ENCODE measurements at places on chromosomes 1 and 21.

GRCh38 chr1:10698726-10699469 is 97.5 kb downstream of the CASZ1 start:
- DNase-seq, result no peak

- no peak for DNase-seq
Observed at GRCh38 chr21:37828991-37829390, 87.3 kb downstream of the KCNJ6 start.

DNA sequence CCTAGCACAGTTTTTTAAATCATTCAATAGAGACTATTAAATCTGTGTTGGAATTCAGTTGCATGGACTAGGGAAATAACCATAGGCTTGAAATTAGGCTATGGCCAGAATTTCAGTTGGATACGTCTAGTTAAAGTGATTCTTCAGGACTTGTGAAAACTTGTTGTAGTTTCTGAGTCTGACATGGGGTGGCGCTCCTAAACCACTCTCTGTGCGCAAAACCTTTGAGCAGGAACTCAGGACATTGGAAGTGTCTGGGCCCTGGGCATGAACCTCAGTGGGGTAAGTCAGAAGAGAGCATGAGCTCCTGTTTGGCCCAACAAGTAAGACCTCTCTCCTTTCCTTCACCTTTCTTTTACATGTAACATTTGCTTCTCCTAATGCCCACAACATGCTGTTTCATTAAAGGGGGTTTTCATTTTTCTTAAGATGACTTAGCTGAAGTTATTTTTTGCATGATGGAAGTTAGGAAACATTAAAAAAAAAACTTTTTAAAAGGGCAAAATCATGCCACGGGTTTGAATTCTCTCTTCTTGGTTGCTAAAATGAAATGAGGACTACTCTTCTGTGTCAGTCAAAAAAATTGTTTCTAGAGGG is 17.1 kb upstream of the CCDC190 start:
- DNase-seq, result no peak

DNA sequence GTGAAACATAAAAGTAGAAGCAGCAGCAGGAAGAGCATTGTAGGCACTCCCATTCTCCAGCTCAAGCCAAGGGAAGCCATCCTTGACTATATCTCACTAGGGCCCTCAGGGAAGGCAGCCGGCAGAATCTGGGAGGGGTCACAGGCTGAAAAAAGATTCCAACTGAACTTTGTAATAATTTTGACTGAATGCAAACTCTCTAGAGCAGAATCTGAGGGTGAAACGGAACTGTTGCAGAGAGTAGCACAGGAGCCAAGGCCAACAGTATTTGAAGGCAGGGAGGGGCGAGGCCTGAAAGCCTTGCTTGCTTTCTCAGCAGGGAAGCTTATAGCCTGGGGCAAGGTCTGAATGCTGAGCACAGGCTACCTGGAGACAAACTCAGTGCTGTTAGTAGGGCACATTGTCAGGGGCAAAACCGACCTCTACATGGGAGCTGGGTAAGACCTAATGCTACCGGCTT is 180.6 kb downstream of the COL24A1 start:
- DNase-seq, result no peak

GRCh38 chr1:112105557-112105956 is 116.1 kb upstream of the KCND3 start:
- no peak for DNase-seq

- DNase-seq, result no peak
Observed at GRCh38 chr21:41108668-41109585, 59.0 kb upstream of the BACE2 start.

DNA sequence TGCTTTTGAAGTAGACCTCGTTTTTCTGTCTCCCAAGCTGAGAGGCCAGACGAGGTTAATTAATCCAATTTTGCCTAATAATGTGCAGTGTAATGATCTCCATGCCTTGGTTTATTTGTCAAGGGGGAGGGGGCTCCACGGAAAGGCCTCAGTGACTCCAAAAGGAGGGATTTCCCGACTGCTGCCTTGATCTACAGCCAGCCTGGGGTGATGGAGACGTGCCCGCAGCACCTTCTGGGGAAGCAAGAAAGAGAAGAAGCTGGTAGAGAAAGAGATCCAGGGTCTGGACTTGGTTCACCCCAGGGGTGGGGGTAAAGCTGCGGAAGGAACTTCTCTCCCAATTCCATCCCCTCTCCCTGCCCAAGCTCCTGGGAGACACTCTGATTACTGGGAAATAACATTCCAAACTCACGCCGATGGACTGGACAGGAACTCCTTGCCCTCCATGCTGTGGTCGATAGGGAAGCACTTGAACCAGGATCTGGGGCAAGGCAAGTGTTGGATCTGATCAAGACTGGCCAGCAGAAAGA is 44.1 kb upstream of the SIM2 start:
- DNase-seq, result no peak

GRCh38 chr1:99643021-99643779 is 2.7 kb upstream of the PALMD start:
- DNase-seq, result no peak

DNA sequence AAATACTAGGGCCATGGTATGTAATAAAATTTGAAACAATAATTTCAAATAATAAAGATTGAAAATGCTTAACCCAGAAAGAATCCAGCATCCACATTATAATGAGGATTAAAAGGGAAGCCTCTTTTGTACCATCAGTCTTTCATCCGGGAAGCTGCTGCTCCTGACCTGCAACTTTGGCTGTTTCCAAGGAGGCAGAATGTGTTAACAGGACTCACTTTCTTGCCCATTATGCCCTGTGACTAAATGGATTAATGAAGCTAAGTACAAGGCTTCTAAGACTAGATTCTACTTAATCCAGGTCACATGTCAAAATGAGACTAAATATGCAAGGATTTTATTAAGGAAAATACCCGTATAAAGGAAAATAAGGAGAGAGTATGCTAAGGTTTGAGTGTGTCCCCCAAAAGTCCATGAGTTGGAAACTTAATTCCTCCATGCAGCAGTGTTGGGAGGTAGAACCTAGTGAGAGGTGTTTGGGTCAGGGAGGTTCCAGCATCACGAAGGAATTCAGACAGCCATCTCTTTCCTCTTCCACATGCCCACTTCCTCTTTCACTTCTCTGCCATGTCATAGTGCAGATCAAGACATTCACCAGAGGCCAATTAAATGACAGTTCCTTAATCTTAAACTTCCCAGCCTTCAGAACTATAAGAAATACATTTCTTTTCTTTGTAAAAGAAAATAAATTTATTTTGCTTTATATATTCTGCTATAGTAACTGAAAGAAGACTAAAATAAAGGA is 27.7 kb downstream of the FMO2 start:
- no peak for DNase-seq

GRCh38 chr21:17925000-17925610 is 105.9 kb upstream of the C21orf91 start:
- DNase-seq, result no peak

DNA sequence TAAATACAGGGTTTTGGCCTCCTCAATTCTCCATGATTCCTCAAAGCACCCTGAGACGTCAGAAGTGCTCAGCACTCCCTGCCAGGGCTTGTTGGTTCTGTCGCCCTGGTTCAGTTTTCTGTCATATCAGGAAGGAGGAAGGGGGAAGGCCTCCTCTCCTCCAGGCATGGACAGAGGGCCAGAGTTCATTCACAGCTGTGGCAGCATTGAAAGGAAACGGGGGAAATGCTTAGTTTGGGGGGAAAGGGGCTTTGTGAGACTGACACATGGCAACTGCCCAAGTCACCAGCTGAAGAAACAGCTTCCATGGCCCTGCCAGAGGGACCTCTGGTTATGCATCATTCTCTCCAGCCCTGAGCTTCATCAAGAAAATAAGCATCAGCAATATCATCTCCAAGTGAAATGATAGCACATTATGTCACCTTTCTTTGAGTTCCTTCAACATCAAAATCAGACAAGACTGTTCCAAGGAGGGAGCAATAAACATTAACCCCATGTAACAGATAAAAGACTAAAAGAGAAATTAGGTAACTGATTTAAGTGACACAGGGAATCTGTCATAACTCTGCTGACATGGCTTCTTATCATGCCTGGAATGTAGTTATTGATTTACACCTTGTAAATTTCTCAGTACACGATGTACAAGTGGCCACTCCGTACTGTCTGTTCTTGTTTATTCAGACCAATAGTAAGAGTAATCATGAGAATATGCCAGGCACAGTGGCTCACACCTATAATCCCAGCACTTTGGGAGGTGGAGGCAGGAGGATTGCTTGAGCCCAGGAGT is 103.2 kb upstream of the SLC25A33 start:
- DNase-seq, result no peak

GRCh38 chr1:12572522-12572921 is 45.5 kb downstream of the DHRS3 start:
- no peak for DNase-seq

- DNase-seq, result no peak
Observed at GRCh38 chr1:204574016-204574864, 58.0 kb downstream of the MDM4 start.

- no peak for DNase-seq
Observed at GRCh38 chr1:38308780-38309179, 262.2 kb upstream of the POU3F1 start.

DNA sequence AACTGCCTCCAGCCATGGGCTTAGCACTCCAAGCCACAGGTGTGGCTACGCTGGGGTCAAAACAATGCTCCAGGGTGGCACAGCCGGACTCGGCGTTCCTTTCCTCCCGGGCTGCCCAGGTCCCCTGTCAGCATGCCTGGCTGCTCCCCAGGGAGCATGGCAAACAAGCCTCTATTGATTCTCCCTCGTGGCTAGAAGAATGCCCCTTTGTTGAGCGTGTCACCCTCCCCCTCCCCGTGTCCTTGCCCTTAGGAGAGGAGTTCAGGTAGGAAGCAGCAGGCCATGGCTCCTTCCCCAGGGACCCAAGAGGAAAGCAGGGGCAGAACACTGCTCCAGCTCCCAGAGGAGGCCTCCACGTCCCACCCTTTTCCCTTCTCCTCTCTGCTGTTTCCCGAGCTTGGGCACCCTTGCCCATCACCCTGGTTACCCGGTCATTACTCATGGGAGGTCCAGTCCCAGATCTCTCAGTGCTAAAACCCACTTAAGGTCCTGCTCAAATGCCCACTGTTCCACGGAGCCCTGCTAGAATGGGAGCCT is 57.4 kb upstream of the CITED4 start:
- no peak for DNase-seq

- no peak for DNase-seq
Observed at GRCh38 chr1:222914861-222915632, 100.2 kb downstream of the DISP1 start.

GRCh38 chr1:209207126-209207700 is 376.3 kb upstream of the CAMK1G start:
- DNase-seq, result no peak

DNA sequence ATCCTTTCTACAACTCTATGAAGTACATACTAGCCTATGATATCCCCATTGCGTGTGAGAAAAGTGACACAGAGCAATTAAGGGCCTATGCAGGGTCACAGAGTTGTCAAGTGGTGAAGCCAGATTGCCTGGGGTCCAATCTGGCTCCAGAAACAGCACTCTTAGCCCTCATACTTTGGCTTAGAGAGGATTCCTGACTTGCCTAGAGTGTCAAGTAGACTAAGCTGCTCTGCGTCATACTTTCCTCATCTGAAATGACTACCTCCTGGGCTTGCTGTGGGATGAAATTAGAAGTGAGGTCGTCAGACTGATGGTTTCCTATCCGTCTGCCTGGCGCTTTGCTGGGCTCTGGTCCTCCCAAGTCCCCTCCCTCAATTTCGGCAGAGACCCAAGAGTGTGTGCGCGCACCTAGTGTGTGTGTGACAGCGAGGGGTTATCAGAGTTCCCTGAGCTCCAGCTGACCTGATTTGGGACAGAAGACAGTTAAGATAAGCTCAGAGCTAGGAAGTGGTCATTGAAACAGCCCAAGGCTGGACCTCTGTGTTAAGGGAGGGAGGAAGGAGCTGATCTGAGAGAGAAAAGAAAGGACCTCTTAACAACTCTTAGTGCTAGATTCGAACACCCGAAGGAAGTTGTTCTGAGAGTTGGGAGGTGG is 5.4 kb upstream of the NUAK2 start:
- no peak for DNase-seq

DNA sequence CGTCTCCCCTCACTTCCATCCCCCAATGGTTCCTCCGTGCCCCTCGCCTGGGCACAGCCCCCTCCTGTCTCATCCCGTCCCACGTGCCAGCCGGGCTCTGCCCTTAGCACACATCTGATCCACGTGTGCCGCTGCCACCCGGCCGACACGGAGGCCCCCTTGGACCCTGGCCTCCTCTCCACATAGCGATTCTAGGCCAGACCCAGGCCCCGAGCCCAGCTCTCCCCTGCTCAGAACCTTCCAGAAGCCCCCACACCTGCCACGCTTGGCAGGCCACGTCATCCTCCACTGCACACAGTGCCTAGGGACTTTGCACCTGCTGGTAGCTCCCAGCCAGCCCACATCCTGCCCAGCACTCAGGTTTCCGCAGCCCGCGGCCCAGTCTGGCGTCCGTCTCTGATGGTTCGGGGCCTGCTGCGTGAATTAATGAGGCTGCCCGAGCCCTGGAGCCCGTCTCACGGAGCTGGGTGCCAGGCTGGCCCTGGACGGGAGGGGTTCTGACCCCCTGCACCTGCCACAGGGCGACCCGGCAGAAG is 20.1 kb downstream of the PLCH2 start:
- no peak for DNase-seq

- no peak for DNase-seq
Observed at GRCh38 chr1:27891196-27891889, 19.0 kb downstream of the THEMIS2 start.
